ENCODE measurements at places on chromosomes 1 and 21. TPM values are rescaled to one million over a fixed set of nuclear protein-coding genes. Genes with fewer than 3 reads are reported as not detected.

- no peak for DNase-seq
Measured at GRCh38 chr1:185559684-185560331, 174.4 kb upstream of the HMCN1 start.

- DNase-seq: no peak
Measured at GRCh38 chr21:37368541-37369279, 2.1 kb downstream of the DYRK1A start.

DNA sequence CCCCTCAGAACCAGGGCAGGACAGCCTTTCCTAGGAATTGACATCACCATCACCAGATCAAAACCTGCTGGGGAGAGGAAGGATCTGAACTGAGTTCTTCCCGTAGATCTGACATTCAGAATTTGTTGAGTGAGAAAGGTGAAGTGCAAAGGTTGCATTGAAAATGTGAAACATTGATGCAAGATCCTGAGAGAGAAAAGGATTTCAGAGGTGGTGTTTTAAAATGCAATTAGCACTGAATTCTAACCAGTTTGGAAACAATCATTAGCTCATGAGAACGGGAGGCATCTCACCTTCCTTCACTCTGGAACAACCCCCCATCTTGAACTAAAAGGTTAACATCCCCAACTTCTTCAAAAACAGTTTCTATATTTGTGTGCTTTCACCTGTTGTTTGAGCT lies 20.4 kb downstream of the LMO4 start:
- no peak for DNase-seq

DNA sequence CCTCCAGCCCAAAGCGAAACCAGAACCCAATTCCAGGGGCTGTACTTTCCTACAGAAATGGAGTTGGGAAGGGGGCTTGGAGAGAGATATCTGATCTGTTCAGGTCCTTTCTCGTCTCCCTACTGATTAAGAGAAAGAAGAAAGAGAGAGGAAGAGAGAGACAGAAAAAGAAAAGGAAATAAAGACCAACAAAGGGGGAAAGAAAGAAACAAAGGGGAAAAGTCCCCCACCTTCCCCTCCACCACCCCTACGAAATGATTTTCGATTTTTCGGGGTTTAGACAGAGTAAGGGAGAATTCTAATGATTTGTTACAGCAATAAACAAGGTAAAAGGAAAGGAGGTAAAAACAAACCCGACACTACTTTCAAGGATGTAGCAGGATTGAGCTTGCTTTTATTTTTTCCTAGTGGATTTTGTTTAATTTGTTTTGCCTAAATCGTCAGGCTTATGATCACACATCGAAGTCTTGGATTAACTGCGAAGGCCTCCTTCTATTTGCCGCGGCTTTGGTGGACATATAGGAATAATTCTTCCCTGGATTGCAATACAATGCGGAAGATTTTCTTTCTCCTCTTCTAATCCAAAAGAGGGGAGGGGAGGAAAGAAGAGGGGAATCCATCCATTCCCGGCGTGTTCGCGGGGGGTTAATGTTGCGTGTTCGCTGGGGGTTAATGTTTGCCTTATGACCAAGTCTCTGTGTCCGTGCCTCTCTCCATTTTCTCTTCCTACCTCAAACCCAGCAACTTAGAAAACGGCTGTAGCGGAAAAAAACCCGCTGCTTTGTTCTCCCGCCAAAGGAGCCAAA lies 1.9 kb downstream of the TAL1 start:
- no peak for DNase-seq

- DNase-seq: no peak
Measured at GRCh38 chr1:71638081-71638766, 557.4 kb upstream of the ZRANB2 start.

GRCh38 chr1:165674599-165674998 lies 23.8 kb downstream of the ALDH9A1 start:
- no peak for DNase-seq

DNA sequence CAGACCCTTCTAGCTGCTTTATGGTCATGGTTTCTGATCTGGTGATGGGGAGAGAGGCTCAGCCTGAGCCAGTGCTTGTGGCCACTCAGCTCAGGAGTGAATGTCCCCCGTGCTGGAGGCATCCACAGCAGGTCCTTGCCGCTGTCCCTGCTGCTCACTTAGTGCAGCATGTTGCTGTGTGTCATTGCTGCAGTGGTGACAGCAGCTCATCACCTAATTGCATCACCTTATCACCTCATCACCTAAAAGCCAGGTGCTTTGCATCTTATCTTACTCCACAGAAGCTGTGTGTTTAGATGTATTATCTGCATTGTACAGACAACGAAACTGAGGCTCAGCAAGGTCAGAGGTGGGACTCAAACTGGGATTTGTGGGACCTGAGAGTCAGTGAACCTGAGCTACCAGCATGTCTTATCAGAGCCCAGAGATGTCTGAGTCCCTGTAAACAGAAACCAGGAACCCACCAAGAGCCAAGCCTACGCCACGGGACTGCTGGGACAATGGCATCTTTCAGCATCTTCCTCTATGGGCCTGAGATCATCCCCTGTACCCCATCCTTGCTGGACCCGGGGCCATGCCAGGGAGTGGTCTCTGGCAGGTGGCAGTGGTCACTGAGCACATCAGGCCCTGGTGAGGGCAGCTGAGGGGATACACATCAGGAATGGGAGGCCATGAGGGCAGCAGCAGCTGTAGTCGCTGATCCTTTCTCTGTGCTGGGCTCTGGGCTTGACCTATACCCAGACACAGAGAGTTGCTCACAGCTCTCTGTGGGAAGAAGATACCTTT lies 6.5 kb downstream of the PODN start:
- DNase-seq: peak; percentile 73

The CYYR1 gene
- total RNA-seq: 26.0 TPM

The RGS7 gene
- total RNA-seq: not detected

The SMG7 gene
- 40.4 TPM for total RNA-seq

The FPGT gene
- total RNA-seq: 16.3 TPM

DNA sequence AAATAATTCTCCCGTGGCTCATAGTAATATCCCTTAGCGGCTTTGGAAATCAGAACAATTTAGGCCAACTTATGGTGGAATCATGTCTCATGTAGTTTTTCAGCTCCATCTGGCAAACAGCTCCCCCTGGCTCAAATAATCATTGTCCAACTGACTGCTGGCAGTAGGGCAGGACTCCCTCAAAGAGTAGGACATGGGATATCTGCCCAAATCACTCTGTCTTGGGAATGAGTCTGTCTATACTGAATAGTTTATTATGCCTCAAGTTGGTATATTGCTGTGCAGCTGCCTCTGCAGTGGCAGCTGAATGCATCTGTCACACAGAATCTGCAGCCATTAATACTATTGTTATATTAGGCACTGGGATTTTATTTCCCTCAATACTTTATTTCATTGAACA lies 255.7 kb downstream of the COL11A1 start:
- DNase-seq: no peak

DNA sequence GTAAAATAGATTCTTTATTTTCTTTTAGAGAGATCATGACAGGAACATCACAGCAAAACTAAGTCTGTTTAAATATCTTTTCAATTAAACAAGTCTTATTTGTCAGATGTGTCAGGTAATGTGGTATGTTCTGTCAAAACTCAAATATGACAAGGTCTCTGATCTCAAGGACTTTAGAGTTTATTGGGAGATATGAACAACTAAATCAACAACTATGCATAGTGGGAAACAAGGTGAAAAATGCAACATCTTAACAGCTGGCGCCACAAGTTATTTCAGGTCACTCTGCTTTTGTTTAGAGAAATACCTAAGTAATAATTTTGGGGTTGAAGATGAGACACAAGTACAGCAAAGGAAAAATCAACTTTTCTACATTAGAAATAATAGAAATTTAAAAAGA lies 779.4 kb upstream of the ADGRL4 start:
- no peak for DNase-seq

The SYCP1 gene
- not detected for total RNA-seq

DNA sequence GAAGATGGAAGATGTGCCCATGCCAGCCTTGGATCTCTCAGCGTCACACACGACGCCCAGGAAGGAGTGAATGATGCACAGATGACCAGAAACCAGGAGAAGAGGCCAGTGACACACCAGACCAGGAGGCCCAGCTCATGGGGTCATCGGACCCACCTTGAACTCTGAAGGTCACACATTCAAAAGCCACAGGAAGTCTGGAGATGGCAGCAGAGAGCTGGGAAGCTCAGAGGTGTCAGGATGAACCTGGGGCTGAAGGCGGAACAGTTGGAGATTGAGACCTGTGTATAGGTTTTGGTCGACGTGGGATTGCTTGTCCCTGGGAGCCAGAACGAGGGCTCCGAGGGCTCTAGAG lies 43.6 kb downstream of the SLC19A1 start:
- no peak for DNase-seq

GRCh38 chr1:175512637-175513412 lies 230.6 kb downstream of the TNR start:
- no peak for DNase-seq

DNA sequence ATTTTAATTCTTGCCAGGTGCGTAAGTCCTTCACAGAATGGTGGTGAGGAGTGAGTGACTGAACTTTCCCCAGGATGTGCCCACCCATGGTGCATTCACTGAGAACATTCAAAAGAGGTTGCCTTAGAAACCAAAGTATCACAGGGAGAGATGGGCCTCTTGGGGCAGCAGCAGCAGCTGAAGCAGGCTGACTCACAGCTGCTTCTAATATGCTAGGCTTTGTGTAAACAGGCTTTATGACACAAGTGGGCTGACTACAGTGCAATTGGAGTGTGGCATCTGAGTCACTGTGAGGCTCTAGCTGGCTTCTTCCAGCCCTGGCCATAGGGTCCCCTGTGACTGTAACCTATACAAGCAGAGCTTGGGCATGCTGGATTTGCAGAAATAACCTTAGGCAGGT lies 12.6 kb downstream of the PIGP start:
- no peak for DNase-seq

- DNase-seq: no peak
Measured at GRCh38 chr1:192668409-192668983, 32.5 kb downstream of the RGS13 start.

- no peak for DNase-seq
Measured at GRCh38 chr1:160454371-160455152, 54.2 kb downstream of the VANGL2 start.

The C1orf141 gene
- total RNA-seq: not detected

GRCh38 chr1:41021526-41022308 lies at the start of gene SLFNL1:
SLFNL1 (minus strand) TSS chr1:41021725; CDS start chr1:41020660, 1,065 bp downstream.
- no peak for DNase-seq

DNA sequence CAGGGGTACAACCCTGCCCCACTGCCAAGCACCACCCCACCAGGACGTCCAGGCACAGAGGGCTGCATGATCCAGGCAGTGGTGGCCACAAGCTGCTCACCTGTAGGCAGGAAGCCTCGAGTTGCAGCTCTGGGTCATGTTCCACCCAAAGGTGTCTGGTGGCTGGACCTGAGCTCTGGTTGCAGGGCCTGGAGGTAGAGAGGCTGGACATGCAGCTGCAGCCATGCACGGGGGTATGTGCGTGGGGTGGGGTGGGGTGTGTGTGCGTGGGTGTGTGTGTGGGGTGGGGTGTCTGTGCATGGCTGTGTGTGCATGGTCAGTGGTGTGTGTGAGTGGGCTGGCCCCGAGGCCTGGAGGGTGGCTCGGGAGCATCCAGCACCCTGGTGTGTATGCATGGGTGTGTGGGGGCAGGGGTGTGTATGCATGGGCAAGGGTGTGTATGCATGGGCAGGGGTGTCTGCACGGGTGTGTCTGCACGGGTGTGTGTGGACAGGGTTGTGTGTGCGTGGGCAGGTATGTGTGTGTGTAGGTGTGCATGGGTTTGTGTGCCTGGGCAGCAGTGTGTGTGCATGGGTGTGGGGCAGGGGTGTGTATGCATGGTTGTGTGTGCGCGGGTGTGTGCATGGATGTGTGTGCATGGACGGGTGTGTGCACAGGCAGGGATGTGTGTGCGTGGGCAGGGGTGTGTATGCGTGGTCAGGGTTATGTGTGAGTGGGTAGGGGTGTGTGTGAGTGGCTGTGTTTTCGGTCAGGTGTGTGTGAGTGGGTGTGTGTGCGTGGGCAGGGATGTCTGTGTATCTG lies 15.6 kb downstream of the ARHGEF16 start:
- no peak for DNase-seq

- no peak for DNase-seq
Measured at GRCh38 chr1:226063224-226063976, 884 bp downstream of the H3-3A start.

DNA sequence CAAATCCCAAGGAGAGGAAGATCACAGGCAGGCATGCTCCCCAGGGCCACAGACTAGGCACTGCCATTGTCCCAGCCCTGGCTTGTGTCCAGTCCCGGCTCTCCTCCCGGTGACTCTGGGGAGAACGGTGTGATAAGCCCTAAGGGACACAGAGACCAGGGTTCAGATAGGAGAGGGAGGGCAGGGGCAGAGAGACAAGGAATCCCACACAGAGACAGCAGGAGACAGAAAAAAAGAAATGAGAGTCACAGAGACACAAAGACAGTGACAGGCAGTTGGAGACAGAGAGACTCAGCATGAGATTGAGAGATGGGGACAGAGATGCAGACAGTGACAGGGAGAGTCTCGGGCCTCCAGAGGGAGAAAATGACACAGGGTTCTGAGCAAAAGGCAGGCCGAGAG lies 361 bp downstream of the INSRR start:
- no peak for DNase-seq

GRCh38 chr1:228836427-228836826 lies 101.1 kb downstream of the RHOU start:
- DNase-seq: no peak

The ARHGEF11 gene
- total RNA-seq: 37.7 TPM

GRCh38 chr1:48246727-48247126 lies 24.2 kb downstream of the SLC5A9 start:
- DNase-seq: no peak

The RGS21 gene
- total RNA-seq: not detected

The RAB7B gene
- total RNA-seq: 6.0 TPM

- DNase-seq: no peak
Measured at GRCh38 chr1:41478118-41478748, 6.2 kb downstream of the EDN2 start.

GRCh38 chr1:17545356-17545755 lies 5.9 kb downstream of the ARHGEF10L start:
- no peak for DNase-seq

The EXO1 gene
- 0.48 TPM for total RNA-seq

DNA sequence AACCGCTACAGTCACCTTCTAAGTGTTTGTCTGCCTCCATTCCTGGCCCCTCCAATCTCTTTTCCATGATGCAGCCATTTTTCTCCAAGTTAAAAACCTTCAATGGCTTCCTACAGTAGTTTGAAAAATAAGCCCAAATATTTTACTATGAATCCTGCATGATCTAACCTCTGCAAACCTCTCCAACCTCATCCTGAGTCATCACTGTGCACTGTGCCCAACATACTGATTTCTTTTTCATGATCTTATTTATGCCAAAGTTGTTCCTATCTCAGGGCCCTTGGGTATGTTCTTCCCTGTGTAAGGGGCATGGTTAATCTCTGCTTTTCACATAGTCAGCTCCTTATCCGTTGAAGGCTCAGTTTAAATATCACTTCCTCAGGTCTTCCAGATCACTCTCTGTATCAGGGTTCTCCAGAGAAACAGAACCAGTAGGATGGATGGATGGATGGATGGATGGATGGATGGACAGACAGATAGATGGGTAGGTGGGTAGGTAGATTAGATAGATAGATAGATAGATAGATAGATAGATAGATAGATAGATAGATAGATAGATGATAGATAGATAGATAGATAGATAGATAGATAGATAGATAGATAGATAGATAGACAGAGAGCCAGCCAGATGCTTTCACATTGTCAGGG lies 18.1 kb upstream of the PTPN14 start:
- DNase-seq: no peak
